Activated CD8-positive, alpha-beta memory T cell treated with anti-CD3 and anti-CD28 coated beads for 1 hour (primary cell): ENCODE measurements at places on chromosomes 11 and 22.

DNA sequence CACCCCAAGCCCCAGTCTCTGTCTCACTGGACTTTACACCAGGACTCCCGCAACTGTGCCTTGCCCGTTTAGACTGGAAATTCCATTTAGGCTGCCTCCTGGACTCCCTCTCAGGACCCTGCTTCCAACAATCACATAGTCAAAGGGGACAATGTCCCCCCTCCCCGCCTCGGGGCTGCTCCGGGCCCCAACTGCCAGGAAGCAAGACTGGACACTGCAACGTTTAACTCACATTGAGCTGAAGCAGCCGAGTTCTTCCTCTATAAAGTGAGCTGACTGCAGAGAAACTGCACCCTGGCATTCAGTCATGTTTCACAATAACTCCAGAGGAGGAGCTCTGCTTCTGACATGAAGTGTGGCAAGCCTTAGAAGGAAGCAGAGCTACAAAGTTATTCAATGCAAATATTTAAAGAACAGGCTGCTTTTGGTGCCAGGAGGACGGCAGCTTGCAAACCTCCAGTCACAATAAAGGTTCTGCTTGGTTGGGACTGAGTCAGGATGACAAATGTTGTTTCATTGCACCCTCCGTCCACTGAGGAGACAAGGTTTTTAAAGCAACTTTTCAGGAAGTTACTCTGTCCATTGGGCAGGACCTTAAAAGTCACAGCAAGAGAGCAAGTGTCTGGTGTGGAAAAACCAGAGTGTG lies 19.9 kb downstream of the PACSIN2 start:
- DNase-seq: no peak

GRCh38 chr11:90428836-90429235 lies 206.0 kb upstream of the CHORDC1 start:
- DNase-seq: no peak

DNA sequence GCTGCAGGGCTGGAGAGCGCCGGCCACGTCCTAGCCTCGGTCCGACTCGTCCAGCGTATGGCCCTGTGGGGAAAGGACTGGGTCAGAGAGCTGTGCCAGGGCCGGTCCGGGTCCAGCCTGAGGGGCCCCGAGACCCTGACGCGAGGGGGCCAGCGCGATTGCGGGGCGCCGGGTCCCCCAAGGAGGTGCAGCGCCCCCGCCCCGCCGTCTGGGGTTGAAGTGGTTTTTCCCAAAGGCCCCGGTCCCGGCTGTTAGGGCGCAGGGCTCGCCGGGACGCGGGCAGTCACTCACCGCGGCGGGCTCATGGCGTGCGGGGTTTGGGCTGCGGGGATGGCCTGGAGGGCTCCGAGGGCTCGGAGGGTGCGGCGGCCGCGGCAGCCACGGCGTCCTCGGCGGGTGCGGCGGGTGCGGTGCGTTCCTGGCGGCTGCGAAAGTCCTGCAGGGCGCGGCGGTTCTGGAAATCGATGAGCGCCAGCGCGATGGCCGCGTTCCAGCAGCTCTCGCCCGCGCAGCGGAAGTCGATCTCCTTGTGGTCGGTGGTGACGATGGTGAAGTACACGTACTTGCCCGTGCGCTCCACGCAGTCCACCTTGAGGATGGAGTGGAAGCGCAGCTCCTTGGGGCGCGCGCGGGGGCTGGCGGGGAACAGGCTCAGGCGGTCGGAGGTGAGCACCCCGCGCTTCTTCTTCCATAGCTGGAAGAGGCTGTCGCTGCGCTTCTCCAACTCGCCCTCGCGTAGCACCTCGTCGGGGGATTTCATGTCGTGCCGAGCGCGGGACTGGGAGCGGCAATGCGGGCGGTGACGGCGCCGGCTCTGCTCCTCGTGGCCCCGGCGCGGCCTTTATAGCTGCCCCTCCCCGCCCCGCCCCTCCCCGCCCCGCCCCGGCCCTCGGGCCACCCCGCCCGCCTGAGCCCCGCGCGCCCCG lies at the start of gene PHLDA2:
Gene PHLDA2, minus strand, starts transcription at position 816 of the 926 bp plus-strand sequence. Its CDS starts 56 bp downstream, at position 760.
- no peak for DNase-seq

DNA sequence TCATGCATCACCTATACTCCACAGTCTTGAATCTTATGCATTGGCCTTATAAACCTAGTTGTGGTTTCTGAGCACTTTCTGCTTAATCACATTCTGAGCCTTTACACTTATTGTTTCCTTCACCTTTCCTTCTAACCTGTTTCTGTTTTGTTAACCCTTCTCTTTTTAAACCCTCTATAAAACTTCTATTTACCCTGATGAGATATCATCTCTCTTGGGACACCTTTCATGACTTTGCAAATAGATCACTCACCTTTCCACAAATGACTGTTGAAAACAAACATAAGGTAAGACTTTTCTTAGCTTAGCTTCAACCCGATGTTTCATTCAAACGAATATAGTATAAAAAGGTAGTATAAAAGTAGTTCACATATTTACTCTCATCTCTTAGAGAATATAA lies 483.6 kb downstream of the FAM181B start:
- no peak for DNase-seq

- DNase-seq: no peak
These were observed 678.7 kb downstream of the BRD1 start for GRCh38 chr22:49148895-49149418.

DNA sequence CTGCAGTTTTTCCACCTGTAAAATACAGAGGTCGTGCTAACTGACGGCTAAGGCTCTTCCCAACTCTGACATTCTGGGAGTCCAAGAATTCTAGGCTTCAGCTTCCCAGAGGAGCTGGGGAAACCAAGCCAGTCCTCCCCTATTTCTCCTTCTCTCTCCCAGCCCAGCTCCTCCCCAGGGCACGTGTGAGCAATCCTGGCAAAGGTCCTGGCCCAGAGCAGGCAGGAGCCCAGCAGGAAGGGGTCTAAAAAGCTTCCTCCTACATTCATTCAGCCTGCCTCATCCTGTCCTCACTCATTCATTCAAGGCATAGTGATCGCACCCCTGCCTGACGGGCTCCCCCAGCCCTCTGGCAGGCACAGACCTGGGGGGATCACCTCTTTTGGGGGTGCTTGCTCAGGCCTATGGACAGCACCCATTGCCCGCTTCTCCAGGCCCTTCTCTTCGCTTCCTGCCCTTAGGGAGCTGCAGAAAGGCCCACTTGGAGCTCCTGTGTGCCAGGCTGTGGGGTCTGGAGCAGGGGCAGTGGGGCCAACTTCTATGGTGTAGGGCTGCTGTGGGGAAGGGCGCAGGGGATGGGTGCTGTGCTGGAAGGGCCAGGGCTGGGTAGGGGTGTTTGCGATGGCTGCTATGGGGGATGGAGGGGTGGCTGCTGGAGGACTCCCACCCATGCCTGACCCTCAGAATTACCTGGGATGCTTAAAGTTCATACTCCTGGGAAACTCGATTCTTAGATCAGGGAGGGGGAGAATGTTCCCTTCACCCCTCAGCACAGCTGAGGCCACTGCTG lies 9.8 kb downstream of the KCNC1 start:
- no peak for DNase-seq

- no peak for DNase-seq
These were observed 14.7 kb downstream of the CSNK2A3 start for GRCh38 chr11:11338304-11338703.

DNA sequence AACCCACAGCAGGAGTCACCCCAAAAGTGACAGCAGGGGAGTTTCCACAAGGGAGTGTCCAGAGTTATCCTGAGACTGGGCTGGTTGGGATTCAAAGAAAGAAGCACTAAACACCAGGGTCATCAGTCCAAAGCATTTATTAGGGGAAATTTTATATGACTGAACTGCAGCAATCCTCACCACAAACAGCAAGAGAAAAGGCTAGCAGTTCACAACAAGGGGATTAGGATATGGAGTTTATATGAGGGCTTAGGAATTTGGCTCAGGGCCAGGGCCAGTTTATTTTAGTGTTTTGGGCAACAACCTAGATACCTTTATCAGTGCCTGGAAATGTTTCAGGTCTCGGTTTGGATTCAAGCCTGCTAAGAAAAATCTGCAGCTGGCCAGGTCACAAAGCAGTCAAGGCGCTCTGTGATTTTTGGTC lies 4.6 kb upstream of the TMEM126A start:
- no peak for DNase-seq

DNA sequence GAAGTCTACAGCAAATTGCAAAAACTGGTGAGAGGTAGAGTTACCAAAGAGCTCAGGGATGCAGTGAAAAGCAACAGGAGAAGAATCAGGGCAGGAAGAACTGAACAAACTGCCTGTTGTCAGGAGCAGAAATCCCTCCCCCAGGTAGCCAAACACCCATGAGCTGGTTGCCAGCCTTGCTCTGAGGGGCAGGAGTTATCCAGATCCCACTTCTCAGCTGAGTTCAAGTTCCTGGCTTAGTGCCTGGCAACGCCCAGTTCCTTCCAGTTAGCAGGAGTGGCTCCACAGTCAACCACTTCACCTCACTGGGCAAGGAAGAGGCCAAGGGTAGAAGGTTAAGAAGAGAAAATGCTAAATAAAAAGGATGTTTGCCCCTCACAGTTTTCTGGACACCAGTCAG lies 1.9 kb upstream of the MPZL2 start:
- no peak for DNase-seq

GRCh38 chr11:97079244-97079643 lies 689.4 kb downstream of the JRKL start:
- no peak for DNase-seq

DNA sequence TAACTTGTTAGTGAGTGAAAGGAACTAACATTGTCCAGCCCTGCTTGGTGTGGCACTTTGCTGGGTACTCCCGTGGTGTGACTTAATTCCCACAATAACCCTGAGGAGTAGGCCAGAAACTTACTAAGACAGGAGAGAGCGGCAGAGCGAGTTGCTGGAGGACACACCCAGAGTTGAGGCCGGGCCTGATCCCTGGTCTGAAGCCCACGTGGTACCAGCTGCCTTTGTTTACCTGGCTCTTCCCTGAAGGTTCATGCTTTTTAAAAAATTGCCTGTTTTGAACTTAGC lies 594 bp downstream of the MPST start:
- no peak for DNase-seq

DNA sequence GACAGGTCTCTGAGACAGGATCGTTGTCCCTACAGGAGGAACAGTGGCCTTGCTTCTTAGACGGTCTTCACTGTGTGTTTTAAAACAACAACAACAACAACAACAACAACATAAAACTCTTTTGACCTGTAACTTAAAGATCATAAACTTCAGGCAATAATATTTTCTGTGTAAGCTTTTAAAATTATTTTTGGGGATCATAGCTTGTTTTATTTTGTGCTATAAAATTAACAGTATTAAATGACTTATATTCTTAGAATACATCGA lies 13.8 kb upstream of the AIFM3 start:
- DNase-seq: no peak

DNA sequence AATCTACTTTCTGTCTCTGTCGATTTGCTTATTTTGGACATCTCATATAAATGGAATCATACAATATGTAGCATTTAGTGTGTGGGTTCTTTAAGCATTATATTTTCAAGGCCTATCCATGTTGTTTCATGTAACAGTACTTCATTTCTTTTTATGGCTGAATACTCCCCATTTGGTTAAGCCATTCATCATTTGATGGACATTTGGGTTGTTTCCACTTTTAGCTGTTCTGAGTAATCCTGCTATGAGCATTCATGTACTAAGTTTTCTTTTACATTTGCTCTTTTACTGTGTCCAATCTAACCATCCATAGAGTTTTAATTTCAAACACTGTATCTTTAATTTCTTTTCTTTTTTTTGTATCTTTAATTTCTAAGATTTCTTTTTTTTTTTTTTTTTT lies 55.6 kb upstream of the SPTBN2 start:
- no peak for DNase-seq

- no peak for DNase-seq
These were observed 164.4 kb downstream of the BRD1 start for GRCh38 chr22:49663311-49663711.

- DNase-seq: no peak
These were observed 12.9 kb upstream of the CD3E start for GRCh38 chr11:118291477-118292135.

GRCh38 chr11:94770563-94771120 lies 2.5 kb downstream of the AMOTL1 start:
- no peak for DNase-seq

DNA sequence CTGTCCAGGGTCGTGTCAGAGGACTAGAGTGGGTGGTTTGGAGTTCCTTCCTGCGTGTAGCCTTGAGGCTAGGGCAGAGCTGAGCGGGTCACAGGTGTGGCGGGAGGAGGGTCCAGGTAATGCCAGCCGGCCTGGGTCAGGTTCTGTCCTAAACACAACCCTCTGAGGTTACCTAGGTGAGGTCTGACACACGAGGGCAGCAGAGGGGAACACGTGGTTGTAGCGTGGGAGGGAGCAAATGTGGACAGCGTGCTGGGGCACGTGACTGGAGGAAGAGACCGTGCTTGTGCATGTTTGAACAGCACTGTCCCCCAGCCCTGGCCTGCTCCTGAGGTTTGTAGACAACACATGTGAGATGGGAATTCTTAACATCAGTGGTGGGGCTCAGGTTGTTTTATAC lies 13.1 kb downstream of the MOV10L1 start:
- DNase-seq: no peak

GRCh38 chr22:26700886-26701285 lies 43.5 kb downstream of the MIAT start:
- no peak for DNase-seq

GRCh38 chr22:48393041-48393370 lies 1434.7 kb downstream of the BRD1 start:
- no peak for DNase-seq

DNA sequence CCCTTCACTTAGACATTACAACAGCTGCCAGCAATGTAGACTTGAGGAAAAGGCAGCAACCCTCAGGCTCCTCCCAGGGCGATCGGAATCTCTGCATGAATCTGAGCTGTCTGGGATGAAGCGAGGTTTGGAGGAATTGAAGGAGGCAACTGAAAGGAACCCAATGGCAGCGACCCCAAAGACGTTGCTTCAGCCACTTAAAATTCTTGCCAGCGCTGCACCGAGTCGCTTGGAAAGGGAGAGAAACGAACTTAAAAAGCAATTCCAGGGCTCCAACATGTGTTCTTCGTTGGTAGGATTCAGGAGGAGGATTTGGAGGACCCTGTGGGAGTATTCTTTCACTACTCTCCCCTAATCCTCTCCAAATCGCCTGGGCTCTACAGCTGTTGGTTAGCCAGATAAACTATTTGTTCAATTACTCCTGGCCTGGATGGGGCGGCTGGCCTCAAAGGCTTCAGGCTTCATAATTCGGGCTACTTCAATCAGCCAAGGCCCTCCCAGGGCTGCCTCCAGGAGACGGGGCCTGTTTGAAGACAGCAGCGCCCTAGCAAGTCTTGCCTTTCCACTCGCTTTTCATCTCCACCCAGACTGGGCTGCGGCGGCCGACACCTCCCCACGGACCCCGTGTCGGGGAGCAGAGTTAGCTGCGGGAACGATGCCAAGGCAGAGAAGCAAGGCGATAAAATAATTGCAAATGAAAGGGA lies 72.4 kb upstream of the TMEM45B start:
- DNase-seq: no peak

DNA sequence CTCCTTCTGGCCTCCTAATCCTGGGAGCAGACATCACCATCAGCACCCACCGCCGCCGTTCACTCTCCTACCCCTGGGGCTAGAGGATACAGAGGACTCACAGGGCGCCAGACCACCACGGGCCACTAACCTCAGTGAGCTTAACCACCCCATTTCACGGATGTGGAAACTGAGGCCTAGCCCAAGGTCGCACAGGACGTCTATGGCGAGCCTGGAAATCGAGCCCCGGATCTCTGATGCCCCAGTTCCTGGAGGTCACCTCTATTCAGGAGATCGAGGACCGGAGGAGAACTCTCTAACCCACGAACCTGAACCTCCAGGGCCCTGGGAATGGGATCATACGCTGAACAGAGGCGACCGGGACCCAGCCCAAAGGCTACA lies 349 bp downstream of the TIMM10 start:
- no peak for DNase-seq
